KBM-7 (cell line): ENCODE measurements at places on chromosomes 1 and 21.

GRCh38 chr1:166378805-166379204 lies 212.0 kb upstream of the FAM78B start:
- no peak for DNase-seq

DNA sequence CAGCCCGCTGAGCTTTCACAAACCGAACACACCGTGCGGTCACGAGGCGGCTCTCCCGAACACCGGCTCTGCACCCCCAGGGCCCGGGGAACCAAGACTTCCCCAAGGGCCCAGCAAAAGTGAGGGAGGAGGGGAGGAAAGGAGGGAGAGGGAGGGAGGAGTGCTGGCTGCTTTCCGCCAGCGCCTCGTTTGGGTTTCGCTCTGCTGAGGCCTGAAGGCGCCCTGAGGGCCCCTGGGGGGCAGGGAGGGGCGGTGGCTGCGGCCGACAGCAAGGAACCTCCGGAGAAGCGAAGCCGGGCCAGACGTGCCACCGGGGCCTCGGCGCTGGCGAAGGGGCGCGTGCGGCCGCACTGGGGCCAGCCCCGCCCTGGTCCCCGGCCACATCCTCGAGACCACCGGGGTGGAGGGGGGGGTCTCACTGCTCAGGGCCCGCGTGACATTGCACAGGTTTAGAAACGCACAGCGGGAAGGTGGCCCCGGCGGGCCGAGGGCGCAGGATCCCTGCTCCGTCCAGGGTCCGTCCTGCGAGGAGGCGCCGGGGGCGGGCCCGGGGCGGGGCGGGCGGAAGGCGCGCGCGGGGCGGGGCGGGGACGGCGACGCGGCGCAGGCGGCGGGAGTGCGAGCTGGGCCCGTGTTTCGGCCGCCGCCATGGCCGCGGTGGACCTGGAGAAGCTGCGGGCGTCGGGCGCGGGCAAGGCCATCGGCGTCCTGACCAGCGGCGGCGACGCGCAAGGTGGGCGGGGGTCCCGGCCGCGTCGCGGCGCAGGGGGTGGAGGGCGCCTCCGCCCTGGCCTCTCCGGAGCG lies at the start of gene PFKL:
TSS of gene PFKL (plus strand) at position 596 of the 804 bp plus-strand sequence. CDS start at position 649, 53 bp downstream.
- peak; percentile 89 for DNase-seq

DNA sequence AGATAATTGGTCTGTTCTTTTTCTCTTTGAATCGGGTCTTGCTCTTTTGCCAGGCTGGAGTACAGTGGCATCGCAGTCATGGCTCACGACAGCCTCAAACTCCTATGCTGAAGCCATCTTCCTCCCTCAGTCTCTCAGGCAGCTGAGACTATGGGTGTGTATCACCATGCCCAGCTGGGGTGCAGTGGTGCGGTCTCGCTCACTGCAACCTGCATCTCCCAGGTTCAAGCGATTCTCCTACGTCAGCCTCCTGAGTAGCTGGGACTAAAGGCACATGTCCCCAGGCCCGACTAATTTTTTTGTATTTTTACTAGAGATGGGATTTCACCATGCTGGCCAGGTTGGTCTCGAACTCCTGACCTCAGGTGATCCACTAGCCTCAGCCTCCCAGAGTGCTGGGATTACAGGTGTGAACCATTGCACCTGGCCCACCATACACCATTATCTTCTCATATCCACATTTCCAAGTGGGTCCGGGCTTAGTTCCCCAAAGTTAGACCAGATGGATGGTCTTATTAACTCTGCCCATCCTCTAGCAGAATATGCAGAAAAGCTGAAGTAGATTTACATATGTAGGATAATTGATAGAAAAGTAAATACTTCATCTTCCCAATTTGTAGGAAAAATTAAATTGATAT lies 13.1 kb downstream of the CCDC17 start:
- no peak for DNase-seq

DNA sequence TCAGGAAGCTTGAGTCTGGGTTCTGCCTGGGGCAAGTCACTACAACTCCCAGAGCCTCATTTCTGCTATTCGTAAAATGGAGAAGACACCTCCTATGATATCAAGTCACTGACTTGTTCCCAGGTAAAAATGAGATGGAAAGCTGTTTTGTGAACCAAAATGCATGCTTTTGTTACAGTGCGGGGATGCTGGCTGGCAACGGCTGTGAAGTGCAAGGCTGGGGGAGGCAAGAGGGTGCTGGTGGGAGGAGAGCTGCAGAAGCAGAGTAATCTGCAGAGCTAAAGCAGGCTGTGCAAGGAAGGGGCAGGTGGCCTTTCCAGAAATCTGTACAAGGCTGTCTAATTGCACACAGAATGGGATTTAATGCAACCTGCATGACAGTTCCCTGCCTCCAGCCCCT lies 150.9 kb downstream of the CNIH3 start:
- no peak for DNase-seq

DNA sequence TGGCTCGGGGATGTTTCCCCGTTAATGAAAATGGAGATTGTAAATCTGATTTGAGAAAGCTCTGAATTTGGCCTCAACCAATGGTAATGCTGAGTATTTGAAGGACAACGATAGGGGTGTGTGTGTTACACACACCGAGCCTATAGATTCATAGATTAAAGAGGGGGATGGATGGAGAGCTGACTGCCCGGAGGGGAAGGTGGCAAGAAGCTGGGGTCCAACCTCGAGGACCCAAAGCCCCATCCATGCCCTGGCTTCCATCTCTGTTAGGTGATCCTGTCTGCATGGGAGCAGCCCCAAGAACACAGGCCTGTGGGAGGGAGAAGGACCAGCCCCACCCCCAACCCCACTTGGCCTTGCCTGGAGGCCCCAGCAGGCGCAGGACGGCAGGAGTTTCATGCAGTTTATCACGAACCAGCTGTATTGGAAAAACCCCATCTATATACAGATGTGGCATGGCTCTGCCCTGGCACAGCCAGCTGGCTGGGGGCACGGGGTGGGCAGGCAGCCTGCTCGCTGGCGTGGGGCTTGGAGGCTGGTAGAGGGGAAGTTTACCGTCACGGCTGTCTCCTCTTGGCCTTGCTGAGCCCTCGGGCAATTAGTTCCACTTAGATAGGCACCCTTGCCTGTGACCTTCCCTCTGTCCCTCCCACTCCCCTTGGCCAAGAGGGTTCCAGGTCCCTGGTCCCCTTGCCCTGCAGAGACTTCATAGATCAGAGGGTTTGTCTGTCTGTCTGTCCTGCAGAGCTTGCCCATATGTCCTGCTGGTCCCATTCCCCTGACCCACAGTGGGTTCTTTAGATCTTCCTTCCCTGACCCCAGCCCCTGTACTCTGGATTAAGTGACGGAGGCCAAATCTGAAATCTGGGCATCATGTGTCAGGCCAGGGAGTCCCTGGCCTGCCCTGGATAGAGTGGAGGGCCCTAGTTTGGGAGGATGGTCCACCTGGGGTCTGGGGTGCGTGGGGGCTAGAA lies 3.0 kb downstream of the HSPB7 start:
- DNase-seq: peak; percentile 30

- no peak for DNase-seq
Measured at GRCh38 chr1:21267191-21268077, 22.8 kb downstream of the ECE1 start.

DNA sequence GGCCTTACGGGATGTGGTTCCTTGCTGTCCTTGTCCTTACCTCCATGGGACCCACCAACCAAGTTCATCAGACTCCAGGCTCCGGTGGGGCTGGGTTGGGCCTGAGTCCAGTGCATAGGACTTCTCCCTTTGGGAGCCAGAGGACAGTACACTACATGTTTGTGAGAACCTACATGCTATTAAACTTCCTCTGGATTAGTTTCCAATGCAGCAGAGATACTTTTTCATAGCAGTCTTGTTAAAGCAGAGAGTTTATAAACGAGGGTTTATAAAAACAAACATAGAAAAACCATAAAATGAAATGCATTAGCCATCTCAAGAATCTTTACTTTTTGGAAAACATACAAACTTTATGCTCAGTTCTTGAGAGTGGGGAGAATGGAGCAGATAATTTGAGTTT lies 33.4 kb downstream of the INKA2 start:
- no peak for DNase-seq

- no peak for DNase-seq
Measured at GRCh38 chr1:109589679-109590078, 29.7 kb downstream of the GNAT2 start.

DNA sequence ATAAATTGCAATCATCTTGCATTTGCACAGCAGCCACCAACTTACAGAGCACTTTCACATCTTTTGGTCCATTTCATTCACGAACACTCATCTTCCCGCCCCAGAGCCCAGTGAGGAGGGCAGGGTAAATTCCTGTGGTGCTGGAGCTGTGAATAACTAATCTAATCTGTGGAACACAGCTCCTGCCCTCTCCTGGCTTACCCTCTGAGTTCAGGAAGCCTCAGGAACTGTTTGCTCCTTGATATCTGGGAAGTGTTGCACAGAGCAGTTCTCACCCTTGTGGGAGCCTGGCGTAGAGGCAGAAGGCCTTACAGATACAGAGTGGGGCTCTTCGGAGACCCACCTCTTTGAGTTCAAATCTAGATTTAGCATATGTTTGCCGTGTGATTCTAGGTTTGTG lies 11.6 kb upstream of the RD3 start:
- DNase-seq: no peak

DNA sequence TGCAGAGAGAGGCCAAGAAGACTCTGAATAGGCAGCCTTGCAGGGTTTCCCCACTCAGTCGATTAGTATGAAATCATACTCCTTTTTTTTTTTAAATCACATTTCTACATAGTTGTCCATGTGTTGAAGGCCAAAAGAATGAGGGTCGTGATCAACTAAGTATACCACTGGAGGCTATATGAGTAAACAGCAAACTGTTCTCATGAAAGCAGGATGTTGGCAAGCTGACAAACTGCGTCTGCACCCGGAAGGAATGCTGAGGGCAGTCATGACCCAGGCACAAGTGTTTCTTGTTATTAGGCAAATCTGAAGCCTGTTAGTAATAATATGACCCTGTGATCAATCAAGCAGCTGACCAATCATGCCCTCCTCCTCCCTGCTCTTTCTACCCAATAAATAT lies 213.2 kb downstream of the USH2A start:
- no peak for DNase-seq

- peak; percentile 64 for DNase-seq
Measured at GRCh38 chr1:19799230-19800075, at the start of gene TMCO4. TMCO4 (minus strand) TSS chr1:19799916; CDS start chr1:19780758, 19,158 bp downstream.

GRCh38 chr1:21956720-21957552 lies 19.8 kb upstream of the HSPG2 start:
- DNase-seq: peak; percentile 58
